ENCODE measurements at places on chromosomes 13 and 19.

DNA sequence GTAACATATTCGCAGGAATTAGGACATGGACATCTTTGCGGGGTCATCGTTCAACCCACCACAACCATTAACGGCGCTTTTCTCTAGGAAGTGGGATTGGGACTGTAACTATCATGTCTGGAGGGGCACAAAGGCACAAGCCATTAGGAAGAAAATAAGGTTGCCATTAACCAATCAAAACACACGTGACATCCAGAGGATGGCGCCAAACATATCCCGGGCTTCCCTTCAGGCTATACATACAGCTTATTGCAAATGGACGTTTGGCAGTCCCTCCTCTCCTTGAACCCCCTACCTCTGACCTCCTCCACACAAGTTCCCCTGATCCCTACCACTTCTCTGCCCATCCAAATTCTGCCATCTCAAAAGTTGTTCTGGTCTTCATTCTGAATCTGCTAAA is 26.6 kb upstream of the GSX1 start:
- DNase-seq: no peak

DNA sequence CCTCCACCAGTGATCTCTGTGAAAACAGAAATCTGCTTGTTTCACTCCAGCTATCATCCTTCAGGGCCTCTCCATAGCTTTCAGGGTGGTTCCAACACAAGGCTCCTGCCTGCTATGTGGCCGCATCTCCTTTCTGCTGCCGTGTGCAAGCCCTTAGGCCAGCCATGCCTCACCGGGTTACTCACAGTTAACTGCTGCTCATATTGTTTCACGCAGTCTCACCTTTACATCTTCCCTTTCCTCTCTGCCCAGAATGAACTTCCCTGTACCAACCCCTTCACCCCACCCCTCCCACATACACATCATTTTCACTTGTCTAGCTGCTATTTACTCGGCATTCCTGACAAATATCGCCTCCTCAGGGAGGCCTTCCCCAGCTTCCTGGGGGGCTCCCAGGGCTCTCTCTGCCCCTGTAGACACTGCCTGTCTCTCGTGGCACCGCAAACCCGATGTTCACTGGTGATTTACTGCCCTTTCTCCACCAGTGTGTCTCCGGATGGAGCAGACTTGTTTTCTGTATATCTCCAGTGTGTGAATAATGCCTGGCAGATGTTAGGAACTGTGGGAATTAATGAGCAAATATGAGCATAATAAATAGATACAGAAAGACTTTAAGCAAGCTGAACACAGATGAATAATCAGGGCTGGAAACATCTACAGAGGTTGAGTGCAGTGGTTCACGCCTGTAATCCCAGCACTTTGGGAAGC is 39.3 kb upstream of the GPR183 start:
- DNase-seq: no peak

DNA sequence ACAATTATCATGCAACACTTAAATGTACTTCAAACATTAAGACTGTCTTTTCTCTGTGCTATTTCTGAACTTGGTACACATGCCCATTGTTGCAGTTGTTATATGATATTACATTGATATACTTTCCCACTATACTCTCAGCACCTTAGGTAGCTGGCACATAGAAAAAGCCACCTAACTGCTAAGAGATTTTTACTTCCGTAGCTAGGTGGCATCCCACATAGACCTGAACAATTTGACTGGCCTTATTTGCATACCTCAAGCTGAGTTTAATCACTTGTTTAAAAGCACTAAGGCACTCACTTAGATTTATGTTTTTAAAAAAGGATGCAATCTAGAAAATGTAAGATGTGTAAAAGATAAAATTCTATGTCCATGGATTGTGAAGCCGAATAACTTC is 194.2 kb downstream of the POU4F1 start:
- no peak for DNase-seq

DNA sequence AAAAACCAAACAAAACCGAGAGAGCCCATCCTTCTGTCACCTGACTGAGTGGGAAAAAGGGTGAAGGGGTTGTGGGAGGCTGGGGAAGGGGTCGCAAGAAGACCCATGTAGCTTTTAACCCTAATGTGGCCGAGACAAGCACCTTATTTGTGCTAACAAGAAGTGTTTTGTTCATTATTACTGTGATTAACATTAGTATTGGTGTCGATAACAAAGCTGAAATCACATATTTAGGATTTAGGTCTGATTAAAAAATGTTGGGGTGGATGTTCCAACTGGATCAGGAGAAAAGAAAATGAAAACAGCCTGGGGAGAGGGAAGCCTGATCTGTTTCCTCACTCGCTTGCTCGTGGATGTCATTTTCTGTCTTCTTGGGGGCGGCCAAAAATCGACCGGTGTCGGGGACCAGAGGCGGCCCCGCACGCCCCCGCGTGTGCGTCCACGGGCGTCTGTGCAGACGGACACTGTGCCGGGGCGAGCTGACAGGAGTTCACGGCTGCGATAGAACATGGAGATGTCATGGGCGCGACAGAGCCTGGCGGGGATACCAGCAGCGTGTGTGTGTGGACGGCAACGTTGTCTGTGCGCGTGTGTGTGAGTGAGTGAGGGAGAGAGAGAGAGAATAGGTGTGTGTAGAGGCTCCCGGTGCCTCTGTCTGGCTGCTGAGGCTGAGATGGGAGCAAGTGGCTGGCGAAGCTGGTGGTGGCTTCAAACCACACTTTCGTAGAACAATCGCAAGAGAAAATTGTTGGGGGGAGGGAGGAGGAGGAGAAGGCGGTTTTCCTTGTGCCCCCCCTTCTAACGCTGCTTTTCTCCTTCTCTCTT is 29.1 kb downstream of the NFIX start:
- DNase-seq: no peak

DNA sequence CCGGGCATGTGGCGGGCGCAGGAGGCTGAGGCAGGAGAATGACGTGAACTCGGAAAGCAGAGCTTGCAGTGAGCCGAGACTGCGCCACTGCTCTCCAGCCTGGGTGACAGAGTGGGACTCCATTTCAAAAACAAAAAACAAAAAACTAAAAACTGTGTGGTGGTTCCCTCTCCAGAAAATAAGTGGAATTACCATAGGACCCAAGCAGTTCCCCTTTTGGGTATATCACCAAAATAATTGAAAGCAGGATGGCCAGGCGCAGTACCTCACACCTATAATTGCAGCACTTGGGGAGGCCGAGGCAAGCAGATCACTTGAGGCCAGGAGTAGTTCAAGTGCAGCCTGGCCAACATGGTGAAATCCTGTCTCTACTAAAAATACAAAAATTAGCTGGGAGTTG is 15.7 kb upstream of the LDLR start:
- no peak for DNase-seq

DNA sequence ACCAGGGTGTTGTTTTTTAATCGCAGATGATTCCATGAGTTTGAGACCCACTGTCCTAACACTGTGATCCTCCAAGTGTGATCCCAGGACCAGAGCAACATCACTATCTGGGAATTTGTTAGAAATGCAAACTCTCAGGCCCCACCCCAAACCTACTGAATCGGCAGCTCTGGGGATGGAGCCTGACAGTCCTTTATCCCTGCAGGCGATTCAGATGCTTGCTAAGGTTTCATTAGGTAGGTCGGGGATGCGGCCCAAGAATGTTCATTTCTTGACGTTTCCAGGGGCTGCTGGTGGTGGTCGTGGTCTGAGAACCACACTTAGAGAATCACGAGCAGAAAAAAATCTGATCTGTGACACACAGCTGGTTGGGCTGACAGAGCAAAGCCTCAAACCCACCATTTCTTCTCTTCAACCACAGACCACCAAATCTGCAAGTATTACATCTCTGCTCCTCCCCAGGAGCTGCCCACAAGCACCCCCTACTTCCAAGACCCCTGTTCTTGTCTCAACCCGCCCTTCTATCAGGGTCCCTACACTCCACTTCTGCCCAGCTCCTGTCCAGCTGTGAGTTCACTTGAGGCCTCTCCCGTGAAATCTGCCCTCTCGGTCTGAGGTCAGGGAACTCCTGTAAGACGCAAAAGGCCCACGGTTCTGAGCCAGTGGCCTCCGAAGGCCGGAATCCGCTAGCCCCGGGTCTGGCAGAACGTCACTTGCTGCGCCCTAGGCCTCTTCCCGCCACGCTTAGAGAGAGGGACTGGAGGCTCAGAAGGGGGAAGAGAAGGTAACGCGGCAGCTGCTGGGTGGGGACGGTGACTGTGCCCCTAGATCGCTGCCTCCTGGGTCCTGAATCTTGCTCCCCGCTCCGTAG is 1.1 kb upstream of the FARP1 start:
- no peak for DNase-seq

GRCh38 chr13:36536546-36536945 is 104.3 kb downstream of the CCNA1 start:
- no peak for DNase-seq

DNA sequence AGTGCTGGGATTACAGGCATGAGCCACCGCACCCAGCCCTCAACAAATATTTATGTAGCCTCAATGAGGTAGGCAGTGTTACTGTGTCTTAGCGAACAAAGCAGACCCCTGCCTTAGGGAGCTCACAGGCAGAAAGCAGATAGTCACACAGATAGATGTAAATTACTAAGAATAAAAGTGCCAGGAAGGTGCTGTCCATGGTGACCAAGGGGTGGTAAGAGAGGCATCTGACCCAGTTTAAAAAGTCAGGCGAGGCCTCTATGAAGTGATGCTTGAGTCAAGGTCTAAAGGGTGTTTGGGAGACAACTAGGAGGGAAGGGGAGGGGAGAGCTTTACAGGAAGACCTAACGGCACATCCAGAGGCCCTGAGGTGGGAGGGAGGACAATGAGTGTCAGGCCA is 12.4 kb upstream of the CACNG7 start:
- DNase-seq: no peak

GRCh38 chr13:101465877-101466276 is 13.4 kb downstream of the ITGBL1 start:
- DNase-seq: no peak

- no peak for DNase-seq
Observed at GRCh38 chr13:32840989-32841713, 175.1 kb upstream of the KL start.

All from iPS DF 19.7 (cell line).